ENCODE measurements at places on chromosomes 6 and 20. TPM values are rescaled to one million over a fixed set of nuclear protein-coding genes. Genes with fewer than 3 reads are reported as not detected.

DNA sequence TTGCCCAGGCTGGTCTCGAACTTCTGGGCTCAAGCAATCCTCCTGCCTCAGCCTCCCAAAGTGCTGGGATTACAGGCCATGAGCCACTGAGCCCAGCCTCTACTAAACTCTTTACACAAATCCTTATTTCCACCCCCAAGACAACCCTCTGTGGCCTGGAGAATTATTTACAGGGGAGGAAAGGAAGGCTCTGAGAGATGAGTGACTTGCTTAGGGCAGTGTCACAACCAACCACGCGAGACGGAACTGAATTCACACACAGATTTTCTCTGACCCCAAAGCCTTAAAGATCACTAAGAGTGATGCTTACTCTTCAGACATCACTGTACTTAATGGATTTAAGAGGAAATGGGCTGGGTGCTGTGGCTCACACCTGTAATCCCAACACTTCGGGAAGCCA, 86.2 kb downstream of the RIPOR3 start:
- DNase-seq = no peak

The STMND1 gene
- not detected for total RNA-seq

DNA sequence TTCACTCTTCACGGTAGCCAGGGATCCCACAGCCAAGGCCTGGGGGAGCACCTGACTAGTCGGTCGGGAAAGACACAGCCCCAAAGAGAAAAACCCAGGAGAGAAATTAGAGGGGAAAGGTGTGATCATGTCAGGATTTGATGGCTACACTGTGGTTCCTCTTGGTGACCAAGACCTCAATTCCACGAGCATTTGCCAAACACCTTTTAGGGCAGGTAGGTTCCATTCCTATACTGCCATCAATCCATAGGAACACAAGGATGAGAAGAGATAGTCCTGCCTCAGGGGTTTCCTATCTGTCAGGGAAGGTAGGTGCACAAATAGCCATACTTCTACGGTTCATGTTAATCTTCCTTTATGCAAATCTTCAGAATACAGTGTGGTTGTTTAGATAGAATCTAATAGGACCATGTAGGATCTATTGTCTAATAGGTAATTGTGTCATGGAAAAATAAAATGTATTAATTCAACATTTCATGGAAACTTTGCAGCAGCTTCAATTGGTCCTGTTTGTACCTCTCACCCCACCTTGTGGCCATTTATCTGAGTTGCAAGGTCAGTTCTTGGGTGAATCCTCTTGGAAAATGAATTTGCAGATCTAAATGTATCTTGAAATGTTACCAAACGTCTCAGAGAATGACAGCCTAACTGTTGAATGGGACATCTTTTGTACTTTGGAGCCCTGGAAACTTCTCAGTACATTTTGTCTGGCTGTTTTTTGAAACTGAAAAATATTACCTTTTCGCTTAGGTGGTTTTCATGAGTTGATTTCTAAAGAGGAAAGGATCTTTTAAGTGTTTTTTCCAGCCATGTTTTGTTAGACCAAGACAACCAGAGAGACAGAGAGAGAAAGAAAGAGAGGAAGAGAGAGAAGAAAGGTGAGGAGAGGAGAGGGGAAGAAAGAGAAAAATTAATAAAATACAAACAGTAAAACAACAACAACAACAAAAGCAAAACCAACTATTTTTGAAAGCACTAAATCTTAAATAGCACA, 33.7 kb upstream of the IYD start:
- DNase-seq = peak; percentile 90

The TGM2 gene
- 343 TPM for total RNA-seq

GRCh38 chr6:44004625-44005506, 122.4 kb downstream of the MRPL14 start:
- DNase-seq = no peak

- no peak for DNase-seq
Measured at GRCh38 chr6:133432021-133432989, 191.1 kb downstream of the EYA4 start.

DNA sequence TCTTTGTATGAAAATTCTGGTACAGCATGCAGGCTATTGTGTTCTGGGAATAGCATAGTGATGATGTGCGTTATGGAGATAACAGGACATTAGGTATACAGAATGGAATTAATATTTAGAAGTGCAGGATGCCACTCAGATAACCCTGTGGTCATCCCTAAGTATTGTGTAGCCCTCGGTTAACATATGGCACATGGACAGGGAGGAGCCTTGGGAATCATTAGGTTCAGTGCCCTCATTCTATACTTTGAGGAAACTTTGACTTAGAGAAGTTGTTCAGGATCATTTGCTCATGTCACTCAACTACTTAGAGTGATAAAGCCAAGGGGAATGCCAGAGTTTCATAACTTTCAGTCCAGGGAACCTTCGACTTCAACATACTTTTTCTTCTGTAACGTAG, 185.9 kb downstream of the UST start:
- DNase-seq = no peak

GRCh38 chr6:140105857-140106256, 731.4 kb upstream of the CITED2 start:
- DNase-seq = no peak

DNA sequence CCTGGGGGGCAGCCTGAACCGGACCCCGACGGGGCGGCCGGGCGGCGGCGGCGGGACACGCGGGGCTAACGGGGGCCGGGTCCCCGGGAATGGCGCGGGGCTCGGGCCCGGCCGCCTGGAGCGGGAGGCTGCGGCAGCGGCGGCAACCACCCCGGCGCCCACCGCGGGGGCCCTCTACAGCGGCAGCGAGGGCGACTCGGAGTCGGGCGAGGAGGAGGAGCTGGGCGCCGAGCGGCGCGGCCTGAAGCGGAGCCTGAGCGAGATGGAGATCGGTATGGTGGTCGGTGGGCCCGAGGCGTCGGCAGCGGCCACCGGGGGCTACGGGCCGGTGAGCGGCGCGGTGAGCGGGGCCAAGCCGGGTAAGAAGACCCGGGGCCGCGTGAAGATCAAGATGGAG, 636 bp downstream of the SRF start:
- DNase-seq = no peak

The BPIFA1 gene
- total RNA-seq = not detected

GRCh38 chr6:166852451-166852975, 103.8 kb downstream of the RNASET2 start:
- DNase-seq = no peak

The BIRC7 gene
- not detected for total RNA-seq

DNA sequence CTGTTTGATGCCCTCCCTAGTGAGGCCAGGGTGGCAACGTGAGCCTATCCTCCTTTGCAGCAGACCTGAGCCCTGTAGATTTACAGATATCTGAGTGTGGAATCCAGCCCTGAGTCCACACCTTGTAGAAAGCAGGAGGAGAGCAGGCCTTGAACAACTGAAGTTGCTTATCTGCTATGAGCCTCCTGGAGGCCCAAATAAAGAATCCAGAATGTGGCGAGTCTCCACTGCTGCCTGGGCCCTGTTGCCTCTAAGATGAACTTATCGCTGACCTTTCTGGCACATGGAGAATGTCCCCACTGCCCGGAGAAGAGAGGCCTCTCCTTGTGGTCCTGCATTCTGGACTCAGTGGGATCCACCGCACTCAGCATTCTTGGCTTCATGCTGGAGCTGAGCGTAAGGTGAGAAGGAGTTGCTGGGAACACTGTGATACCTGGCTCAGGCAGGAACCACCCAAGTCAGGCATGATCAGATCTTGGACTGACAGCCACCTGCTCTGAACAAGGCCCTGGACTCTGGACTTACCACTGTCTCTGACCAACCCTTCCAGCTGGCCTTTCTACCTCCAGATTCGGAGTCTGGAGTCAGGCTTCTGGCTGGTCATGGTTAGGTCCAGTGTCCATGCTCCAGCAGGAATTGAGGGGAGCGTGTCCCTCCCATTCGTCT, 5.8 kb upstream of the MANBAL start:
- DNase-seq = no peak

The DNAH8 gene
- total RNA-seq = not detected

GRCh38 chr20:48604426-48604825, 223.4 kb downstream of the PREX1 start:
- no peak for DNase-seq

DNA sequence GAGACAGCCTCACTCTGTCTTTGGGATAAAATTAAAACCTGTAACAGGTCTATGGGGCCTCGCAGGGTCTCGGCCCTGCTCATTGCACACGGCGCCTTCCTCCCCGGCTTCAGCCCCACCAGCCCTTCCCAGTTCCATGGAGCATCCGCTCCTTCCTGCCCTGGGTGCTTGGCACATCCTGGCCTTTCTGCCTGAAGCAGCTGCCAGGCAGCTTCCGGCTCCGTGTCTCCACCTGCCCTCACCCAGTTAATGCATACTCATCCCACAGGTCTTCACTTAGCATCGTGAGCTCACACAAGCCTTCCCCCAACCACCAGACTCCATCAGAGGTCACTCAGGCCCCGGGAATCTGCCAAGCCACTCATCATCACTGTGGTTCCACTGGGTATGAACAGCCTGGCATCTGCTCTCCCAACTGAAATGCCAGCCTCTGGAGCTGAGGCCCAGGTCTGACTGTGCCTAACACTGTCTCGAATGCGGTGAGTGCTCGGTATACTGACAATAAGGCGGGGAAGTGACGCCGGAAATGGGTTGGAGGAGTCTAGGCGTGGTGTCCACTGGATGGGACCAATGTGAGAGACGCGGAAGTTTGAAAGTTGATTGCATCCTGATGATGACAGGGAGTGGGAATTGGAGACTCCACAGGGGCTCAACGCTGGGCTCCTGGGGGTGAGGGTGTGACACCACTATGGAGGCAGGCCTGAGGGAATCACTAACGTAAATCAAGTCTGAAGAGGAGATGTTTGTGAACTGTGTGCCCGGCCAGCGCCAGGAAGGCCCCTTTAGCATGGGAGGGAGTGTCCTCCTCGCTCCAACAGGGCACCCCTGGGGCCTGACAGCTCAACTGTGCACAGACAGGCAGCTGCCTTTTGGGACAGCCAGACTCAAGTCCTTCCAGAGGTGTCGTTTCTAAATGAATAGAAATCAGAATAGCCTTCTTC, 245.8 kb downstream of the TTLL2 start:
- no peak for DNase-seq

- no peak for DNase-seq
Measured at GRCh38 chr20:57831326-57831992, 121.6 kb upstream of the PMEPA1 start.

DNA sequence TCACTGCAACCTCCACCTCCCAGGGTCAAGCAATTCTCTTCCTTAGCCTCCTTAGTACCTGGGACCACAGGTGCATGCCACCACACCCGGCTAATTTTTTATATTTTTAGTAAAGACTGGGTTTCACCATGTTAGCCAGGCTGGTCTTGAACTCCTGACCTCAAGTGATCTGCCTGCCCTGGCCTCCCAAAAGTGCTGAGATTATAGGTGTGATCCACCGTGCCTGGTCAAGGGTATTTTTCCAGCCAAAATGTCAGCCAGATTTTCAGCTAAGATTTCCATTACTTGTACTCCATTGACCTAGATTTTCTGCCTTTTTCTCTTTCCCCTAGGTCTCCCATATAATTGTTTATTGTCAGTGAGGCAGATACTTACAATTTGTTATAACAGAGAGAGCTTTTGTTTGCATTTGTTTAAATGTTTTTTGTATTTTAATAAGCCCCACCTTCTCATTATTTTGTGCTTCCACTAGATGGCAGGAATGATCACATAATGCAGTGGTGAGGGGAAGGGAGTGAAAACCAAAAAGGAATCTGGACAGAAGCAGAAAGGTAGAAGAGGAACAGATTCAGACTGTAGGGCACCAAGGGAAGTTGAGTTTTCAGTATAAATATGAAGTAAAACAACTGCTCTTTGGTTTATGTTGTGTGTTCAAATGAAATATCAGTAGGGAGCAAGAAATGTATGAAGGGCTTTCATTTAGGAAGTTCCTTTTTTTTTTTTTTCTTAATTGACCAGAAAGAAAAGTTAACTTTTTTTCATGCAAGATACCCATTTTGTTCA, 29.7 kb downstream of the RPF2 start:
- DNase-seq = peak; percentile 42

The CRNKL1 gene
- 30.6 TPM for total RNA-seq

- DNase-seq = no peak
Measured at GRCh38 chr20:965956-966355, 36.2 kb downstream of the RSPO4 start.

The FBXO9 gene
- 25.2 TPM for total RNA-seq

The GRM1 gene
- under 0.01 TPM for total RNA-seq

DNA sequence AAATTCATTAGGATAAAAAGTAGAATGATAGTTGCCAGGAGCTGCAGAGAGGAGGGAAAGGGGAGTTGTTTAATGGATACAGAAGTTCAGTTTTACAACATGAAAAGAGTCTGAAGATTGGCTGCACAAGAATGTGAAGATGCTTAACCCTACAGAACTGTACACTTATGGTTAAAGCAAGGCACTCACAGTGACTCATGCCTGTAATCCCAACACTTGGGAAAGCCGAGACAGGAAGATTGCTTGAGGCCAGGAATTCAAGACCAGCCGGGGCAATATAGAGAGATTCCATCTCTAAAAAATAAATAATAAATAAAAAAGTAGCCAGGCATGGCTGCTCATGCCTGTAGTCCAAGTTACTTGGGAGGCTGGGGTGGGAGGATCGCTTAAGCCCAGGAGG, 174.0 kb downstream of the TASP1 start:
- no peak for DNase-seq

DNA sequence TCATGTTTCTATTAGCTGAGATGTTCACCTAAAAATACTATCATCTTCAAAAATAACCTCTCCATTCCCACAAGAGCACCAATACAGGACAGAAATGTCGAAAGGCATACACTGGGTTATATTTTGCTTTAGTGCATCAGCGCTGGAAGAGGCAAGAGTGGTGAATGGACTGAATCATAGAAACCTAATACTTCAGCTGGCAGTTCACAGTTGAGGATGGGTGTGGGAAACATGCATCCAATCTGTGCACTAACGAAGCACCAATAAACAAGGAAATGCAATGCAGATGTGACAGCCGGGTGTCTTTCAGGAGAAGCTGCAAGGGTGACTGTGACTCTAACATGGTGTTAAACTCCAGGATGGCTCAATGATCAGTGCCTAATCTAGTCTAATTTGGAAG, 365.8 kb downstream of the ESR1 start:
- DNase-seq = no peak

GRCh38 chr20:60490217-60491050, 532.2 kb downstream of the CDH26 start:
- DNase-seq = no peak

The NRSN1 gene
- not detected for total RNA-seq

DNA sequence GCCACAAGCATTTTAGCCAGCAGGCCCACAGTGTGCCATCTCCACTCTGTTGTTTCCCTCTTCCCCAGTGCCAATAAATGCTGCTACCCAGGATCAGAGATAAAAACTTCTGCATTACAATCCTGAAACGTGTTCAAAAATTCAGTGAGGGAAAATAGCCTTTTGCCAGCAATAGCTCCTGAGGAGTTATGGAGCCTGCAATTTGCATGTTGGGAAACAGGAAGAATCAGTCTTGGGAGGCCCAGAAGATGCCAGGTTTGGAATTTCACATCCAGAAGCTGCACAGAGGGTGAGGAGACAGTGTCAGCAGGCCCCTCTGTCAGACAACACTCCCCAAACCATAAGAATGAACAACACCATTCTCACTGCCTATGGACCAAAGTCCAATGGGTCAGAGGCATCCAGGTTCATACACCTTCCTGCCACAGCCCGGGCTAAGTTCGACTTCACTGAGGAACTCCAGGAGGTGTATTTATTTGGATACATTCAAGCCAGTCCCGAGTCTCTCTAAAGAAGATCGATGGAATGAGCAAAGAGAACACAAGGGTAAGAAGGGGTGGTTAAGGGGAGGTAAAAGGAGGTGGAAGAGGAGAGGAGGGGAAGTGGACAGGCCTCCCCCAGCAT, 20.8 kb downstream of the RRBP1 start:
- DNase-seq = no peak

Data from lung microvascular endothelial cell (primary cell).